ENCODE measurements at places on chromosomes 5 and 9. TPM values are rescaled to one million over a fixed set of nuclear protein-coding genes. Genes with fewer than 3 reads are reported as not detected.

Gene ELOVL7
- total RNA-seq: under 0.01 TPM

Gene NSA2
- 94.5 TPM for total RNA-seq

Gene FOXD4L6
- not detected for total RNA-seq

Gene ADAMTS16
- not detected for total RNA-seq

Gene CYLC2
- total RNA-seq: not detected

Gene ARL14EPL
- not detected for total RNA-seq

Gene TNPO1
- 627 TPM for total RNA-seq
